ENCODE measurements at places on chromosomes 11 and 22.

GRCh38 chr11:12746593-12747097 lies 72.4 kb downstream of the TEAD1 start:
- peak; percentile 91 for DNase-seq

DNA sequence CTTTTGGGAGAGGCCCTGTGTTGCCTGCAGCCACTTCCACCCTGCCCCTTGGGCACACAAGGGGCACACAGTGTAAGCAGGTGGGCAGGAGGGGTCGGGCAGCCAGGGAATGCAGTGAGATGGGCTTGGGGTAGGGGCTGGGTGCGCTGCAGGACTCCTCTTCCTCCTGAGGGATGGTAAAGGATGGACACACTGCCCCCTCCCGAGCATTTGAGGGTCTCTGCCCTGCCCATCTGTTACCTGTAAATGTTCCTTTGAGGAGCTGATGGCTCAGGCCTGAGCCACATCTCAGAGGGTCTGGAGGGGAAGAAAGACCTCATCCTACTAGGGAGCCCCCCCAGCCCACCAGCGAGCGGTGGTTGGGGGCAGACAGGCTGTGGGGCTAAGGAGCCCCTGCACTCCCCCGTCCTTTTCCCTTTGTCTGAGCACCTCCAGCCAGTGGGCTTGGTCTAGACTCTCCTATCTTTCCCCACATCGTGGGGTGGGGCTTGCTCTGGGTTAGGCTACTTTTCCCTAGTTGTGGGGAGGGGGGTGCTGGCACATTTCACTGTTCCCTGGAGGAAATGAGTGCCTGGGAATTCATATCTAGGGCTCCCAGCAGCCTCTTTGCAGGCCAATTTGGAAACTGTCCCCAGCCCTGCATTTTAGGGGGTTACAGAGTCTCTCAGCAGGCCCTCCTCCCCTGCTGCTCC lies 1.7 kb upstream of the TSSC4 start:
- DNase-seq: no peak

DNA sequence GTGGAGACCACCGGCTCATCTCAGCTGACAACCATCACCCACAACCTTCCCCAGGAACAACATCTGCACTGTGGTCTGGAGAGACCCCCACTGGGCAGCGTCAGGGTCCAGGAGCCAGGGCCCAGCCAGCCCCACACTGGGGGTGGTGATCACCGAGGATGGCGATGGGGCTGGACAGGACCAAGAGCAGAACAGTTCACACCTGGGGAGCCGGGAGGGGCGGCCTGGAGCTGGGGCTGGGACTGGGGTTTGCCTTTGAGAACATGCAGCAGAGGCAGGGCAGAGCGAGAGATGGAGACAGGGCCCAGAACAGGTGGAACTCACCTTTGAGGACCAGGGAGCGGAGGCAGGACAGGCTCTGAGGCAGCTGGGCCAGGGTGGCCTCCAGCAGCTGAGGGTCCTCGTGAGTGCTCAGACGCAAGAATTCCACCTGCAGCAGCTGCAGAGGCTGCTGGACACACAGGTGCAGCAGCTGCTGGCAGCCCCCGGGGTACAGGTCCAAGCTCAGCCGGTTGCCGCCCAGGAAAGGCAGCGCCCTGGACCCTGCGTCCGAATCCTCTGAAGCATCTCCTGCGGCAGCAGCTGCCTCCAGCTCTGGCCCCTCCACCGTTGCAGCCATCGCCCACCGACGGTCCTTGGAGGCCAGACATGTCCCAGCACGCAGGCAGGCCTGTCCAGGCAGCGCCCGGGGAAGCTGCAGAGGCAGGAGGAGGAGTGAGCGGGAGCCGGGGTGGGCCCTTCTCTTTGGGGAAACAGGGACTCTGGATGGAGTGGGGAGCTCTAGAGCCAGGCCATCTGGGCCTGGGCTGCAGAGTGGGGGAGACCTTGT lies 1.0 kb downstream of the PIDD1 start:
- DNase-seq: peak; percentile 51

DNA sequence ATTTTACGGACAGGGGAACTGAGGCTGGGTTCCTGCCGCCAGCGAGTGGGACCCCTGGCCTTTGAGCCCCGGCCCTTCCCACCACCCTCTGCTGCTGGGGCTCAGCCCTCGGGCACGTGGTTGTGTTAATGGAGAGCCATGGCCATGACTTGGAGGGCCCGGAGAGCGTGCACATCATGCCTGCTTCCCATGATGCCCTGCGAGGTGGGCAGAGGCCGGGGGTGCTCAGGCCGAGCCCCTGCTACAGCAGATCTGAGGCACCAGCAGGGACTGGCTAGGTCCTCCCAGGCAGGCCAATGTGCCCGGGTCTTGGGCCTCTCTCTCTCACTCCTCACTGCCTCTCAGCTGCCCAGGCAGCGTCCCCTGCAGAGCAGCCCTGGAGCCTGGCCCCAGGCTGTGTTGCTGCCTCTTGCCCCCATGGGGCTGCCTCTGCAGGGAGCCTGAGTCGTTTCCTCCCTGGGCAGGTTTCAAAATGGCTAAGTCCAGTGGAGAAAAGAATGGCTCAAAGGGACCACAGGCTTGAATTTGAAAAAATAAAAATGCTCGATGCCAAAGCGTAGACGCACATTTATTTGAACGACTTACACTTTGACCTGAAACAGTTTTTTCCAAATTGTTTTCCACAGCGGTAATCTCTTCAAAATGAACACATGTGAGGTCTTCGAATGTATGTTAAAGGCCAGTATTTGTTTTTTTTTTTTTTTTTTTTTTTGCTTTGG lies 72.6 kb upstream of the CLDN5 start:
- no peak for DNase-seq

- DNase-seq: no peak
Measured at GRCh38 chr11:126308271-126308671, 4.4 kb downstream of the DCPS start.

DNA sequence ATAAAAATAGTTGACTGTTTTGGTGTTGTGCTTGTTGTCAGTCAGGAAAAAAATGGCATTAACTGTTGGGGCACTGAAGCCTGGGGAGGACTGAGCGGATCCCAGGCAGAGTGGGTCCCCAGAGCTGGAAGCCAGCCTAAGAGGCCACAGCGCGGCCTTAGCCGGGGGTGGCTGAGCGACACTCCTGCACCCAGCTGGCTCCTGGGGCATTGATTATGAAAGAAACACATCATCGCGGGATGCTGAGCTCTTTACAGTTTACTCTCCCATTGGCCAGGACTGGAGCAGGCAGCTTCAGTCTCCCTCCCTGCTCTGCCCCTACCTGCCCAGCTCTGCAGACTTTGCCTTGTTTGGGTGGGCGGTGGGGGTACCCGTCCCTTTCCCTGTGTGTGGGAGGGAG lies 121.5 kb downstream of the ST3GAL4 start:
- no peak for DNase-seq

DNA sequence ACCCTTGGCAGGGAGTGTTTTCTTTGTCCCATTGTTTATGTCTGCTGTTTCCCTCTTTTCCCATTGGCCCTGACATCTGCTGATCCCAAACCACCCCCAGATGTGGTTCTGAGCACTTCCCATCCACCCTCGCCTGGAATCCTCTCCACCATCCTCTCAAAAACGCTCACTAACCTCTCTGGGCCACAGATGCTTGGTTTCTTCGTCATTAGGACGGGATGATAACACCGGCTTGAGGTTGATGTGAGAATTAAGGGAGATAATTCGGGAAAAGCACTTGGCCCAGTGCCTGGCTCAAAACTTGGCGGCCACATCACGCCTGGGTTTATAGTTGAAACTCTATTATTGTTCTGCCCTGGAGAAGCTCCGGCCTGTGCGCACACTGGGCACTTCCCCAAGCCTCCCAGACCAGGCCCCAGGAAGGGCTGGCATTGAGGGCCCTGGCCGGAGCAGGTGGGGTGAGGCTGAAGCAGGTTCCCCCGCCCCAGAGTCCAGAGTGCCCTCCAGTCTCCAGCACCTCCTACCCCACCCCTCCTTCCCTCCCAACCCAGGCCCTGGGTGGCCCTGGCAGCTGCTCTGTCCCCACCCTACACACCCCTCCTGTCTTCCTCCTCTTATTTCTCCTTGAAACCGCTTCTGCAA lies 63.7 kb downstream of the CYTH4 start:
- peak; percentile 67 for DNase-seq

DNA sequence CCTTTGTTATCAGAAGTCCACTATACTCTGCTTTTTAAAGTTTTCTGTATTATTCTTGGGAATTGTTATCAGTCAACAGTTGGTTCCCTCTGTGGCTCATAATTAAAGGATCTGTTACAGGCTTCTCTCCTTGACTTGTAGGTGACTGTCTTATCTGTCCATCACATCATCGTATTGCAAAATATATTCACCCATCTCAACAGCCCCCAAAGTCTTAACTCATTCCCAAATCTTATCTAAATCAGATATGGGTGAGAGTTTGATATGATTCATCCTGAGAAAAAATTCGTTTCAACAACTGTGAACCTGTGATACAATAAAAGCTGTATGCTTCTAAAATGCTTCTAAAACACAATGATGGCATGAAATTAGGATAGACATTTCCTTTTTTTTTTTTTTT lies 1245.6 kb upstream of the RAG2 start:
- DNase-seq: no peak

GRCh38 chr22:33139937-33140336 lies 81.8 kb upstream of the SYN3 start:
- no peak for DNase-seq

DNA sequence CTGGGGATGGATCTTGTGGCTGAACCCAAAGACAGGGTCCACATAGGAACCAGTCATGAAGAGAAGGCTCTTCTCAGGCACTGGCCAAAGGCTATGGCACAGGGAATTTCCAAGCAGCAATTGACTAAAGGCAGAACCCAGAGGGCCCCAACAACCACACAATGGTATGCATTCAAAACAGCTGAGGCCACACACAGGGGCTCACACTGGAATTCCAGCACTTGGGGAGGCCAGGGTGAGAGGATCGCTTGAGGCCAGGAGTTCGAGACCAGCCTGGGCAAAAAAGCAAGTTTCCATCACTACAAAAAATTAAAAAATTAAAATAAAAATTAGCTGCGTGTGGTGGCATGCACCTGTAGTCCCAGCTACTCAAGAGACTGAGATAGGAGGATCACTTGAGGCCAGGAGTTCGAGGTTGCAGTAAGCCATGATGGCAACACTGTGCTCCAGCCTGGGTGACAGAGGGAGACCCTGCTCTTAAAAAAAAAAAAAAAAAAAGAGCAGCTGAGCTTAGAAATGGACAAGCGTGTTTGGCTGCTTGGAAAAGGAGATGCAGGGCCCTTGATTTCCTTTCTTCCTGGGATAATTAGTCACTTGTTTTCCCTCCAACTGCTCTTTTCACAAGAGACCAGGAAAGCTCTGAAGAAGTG lies 44.6 kb downstream of the MYH9 start:
- no peak for DNase-seq

DNA sequence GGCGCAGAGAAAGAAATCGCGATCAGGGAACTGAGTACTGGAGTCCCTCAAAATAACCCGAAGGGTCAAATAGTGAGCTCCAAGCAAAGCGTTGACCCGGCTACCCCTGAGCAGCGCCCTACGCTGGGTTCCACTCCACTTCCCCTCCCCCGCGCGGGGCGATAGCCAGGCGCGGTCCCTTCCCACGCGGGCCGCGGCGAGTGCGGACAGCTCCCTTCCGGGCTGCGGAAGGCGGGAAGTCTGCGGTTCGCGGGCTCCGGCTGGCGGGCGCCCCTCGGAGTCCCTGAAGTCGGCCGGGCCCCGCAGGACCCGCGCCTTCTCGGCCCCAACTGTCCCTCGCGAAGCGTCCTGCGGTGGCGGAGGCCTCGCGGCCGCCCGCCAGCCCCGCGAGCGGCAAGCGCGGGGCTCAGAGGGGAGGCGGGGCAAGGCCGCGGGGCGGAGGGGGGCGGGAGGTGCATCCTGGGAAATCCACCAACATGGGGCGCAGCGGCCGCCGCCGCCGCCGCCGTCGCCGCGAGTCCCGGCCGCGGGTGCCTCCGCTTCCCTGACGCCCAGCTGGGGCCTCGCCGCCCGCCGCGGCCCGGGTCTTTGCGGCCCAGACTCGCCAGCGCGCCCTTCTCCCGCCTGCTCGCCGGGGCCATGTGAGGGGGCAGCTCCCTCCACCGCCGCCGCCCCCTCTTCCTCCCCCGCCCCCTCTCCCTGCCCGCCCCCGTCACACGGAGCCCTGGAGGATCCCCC lies at the start of gene QSER1:
QSER1 (plus strand) TSS at position 457 of the 738 bp plus-strand sequence. CDS start 315 bp downstream, outside the sequence.
- DNase-seq: peak; percentile 89

DNA sequence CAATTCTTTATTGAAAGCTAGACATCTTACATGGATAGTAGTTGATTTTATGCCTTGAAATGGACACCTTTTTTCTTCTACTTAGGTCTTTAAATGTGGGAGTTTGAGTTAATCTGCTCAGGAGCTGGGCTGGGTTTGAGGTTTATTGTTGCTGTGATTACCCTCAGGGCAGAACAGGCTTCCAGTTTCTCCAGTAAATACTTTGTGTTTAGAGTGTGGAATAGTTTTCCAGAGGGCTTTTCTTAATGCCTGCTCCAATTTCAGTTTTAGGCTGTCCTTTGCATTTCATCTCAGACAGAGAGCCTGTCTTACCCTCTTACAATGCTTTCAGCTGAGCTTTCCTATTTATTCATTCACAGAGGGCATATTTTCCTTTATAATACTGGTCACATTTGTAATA lies 69.9 kb upstream of the ADORA2A start:
- DNase-seq: no peak

DNA sequence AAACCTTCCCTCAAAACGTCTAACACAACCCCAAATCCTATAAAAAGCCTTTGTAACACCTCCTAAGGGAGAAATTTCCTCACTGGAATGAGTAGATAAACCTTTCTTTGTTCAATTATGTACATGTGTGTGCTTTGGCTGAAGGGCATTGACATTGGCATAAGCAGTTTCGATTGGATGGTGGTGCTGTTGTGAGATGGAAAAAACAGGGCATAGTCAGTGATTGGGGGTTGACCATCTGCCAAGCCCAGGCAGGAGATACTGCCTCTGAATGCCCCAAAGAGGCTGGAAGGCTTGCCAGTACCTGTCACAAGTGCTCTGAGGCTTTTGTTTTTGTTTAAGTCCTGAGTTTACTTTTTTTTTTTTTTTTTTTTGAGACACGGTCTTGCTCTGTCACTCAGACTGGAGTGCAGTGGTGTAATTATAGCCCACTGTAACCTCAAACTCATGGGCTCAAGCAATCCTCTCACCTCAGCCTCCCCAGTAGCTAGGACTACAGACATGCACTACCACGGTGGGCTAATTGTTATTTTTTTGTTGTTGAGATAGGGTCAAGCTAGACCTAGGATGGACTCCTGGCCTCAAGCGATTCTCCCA lies 1.2 kb upstream of the CCDC117 start:
- DNase-seq: peak; percentile 94

DNA sequence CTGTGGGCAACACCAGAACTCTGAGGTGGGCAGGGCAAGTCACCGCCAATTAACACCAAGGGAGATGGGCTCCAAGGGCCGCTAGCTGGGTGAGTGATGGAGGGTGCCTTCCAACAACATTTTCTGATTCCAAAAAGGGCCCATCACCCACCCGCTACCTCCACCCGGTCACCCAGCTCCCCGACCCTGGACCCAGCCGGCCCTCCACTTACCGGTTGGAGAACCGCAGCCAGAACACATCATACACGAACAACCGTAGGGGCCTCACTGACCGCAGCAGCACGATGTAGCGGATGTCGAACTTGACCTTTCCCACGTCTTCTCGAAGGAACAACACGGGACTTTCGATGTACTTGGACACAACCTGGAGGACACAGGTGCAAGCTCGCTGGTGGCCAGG lies 14.7 kb downstream of the TTLL12 start:
- DNase-seq: no peak

Data from NCI-H2171 treated with DMSO at 0.1 percent for 48 hours (cell line).